Dorsolateral prefrontal cortex (tissue), 122 donors: ENCODE measurements at places on chromosomes 4 and X.

GRCh38 chrX:1555370-1555769, 18.4 kb upstream of the P2RY8 start:
- DNase-seq = no peak

- no peak for DNase-seq
Measured at GRCh38 chrX:44267116-44267515, 76.4 kb downstream of the EFHC2 start.

DNA sequence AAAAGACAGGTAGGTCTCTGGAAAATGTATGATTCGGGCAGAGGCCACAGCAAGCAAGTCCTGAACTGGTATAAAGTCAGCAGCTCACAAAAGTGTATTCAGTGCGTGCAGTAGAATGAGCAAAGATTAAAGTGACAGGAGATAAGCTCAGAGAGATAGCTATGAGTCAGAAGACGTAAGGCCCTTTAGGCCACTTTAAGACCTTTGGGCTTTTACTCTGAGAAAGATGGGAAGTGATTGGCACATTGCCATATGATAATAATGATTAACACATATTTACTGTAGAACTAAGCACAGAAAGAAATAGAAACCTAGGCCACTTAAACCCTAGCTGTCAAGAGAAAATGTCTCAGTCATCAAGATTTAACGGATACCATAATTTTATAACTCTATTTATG, 51.7 kb downstream of the TBCK start:
- no peak for DNase-seq

GRCh38 chr4:40710484-40711254, 39.1 kb upstream of the NSUN7 start:
- DNase-seq = no peak

GRCh38 chr4:8297141-8297601, 27.6 kb downstream of the HTRA3 start:
- peak; percentile 10 for DNase-seq

GRCh38 chrX:45743081-45743533, 542.4 kb upstream of the DIPK2B start:
- no peak for DNase-seq

GRCh38 chr4:139555705-139556070, 331 bp downstream of the SETD7 start:
- peak; percentile 46 for DNase-seq

DNA sequence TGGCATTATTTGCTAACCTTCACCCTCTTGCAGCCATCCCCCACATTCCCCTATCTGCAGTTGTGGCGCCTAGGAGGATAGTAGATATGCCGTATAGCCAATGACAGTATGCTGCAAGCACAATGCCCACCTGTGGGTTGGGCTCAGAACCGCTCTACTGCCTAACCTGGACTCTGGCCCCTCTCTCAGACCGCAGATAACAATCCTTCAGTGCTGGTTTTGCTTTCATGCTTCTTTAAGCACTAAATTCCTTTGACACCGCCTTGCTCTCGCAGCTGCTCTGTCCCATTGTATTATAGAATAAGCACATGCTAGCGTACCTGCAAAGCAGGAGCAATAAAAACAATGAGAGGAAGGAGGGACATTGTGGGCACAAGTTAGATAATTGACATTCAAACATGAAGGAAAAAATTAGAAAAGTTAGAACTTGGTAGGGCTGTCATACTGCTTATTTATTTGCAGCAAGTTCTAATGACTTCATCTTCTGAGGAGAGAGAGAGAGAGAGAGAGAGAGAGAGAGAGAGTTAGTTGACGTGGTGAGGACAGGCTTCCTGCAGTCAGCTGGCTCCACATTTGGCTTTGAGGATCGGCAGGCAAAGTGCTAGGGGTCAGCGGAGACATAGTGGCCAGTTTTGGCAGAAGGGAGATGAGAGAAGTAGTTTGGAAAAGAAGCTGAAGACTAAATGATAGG, 55.8 kb downstream of the WWC2 start:
- DNase-seq = no peak

DNA sequence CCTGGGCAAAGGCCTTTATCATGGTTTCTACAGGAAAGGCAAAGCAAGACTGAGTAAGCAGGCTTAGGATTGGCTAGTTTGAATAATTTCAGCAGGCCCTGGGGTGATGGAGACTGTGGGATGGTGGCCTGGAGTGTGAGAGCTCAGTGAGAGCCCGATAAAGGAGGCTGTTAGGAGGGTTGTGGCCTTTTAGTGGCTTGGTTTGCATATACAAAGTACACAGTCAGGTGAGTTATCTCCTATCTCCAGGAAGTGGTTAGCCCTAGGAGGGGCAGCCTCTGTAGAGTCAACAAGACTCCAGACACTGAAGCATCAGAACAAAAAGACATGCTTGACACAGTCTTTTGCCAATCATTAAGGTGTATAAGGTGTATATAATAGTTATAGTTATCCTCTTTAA, 157.2 kb downstream of the CFAP299 start:
- no peak for DNase-seq

DNA sequence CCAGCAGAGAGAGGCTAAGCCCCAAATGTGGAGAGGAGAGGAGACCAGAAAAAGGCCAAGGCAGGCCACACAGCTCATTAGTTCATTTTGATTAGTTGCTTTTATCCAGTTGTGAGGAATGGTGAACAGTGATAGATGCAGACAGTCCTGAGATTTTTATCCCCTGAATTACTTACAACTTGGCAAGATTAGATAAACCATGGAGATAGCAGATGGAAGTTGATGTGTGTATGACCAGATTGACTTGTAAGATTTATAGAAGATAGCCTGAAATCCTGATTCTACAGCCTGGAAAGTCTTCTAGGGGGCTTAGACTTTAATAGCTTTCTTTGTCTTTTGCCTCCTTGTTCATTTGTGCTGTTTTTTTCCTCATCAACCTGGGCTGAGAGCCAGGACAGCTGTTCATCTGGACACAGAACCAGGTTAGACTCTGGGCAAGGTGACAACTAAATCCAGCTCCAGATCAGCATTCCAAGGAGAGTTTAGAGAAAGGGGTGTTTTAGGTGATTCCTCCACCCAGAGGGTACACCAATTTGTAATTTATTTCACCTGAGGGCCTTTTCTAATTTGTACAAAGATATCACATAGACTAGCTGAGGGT, 215.5 kb downstream of the SPATA18 start:
- no peak for DNase-seq

DNA sequence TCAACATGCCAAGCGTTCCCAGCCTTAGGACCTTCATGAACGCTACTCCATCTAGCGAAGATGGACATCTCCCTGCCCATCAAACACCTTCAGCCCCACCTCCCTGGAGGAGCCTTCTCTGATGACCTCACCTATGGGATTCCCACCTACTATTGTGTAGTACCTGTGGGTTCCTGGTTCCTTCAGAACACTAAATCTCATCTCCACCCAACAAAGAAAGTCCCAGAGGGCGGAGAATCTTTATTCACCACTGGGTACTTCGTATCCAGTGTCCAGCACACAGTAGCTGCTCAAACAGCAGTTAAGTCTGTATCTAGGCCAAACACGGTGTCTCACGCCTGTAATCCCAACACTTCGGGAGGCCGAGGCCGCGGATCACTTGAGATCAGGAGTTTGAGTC, 10.1 kb downstream of the RBM47 start:
- DNase-seq = no peak

DNA sequence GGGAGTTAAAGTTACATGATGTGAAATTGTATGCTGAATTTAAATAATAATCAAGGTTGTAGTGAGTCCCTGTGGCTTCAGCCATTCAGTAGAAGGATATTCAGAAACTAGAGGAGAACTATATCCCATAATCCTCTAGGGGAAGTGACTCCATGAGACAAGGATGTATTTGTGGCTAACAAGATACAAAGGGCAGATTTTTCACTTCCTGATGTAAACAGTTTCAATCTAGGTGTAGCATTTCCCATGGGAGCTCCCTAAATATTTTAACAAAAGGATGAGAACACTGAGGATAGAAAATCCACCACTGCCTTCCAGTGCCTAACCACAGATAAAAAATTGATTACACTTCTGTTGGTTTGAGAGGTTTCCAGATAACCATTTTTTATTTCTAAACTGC, 435.4 kb upstream of the TENM3 start:
- no peak for DNase-seq

DNA sequence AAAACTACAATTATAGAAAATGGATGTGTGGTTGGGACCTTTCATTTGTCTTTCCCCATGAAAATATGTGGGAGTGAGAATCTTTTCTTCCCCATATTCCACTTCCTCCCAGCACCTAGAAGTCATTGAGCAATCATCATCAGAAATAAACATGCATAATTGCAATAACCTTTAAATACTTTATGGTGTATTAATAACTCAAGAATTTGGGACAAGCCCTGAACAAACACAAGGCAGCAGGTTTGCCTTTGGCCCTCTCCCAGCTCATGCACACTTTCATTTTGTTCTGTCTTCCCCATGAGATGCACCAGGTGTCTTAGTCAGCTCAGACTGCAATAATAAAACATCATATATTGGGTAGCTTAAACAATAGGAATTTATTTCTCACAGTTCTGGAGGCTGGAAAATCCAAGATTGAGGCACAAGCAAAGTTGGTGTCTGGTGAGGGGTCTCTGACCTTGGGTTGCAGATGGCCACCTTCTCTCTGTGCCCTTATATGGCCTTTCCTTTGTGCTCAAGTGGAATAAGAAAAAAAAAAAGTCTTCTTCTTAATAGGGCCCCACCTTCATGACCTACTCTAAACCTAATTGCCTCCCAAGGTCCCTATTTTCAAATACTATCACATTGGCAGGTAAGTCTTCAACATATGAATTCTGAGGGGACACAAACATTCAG, 34.7 kb upstream of the TMEM184C start:
- no peak for DNase-seq
